CD4-positive, alpha-beta T cell treated with Interleukin-4 for 1 hour (primary cell): ENCODE measurements at places on chromosomes 2 and 18.
A peak's percentile ranks its signal among the peaks of the same experiment; 100 is the strongest.

- DNase-seq = no peak
Observed at GRCh38 chr2:20803226-20803682, 19.6 kb downstream of the LDAH start.

DNA sequence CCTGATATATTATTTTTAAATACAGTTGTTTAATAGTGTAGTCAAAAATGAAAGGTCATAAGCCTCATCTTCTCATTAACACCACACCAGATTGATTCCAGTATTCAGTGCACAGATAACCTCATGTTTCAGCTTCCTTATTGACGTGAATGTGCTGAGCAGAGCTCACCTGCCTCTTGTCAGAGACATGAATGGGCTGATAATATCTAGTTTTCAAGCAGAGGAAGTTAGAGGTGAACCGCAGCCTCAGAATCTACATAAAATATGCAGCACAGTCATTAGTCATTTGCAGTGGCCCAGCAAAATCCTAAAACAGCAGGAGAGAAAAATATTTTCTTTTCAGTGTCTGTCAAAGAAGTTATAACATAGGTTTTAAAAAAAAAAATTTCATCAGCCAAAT lies 216.2 kb downstream of the GBX2 start:
- DNase-seq = no peak

DNA sequence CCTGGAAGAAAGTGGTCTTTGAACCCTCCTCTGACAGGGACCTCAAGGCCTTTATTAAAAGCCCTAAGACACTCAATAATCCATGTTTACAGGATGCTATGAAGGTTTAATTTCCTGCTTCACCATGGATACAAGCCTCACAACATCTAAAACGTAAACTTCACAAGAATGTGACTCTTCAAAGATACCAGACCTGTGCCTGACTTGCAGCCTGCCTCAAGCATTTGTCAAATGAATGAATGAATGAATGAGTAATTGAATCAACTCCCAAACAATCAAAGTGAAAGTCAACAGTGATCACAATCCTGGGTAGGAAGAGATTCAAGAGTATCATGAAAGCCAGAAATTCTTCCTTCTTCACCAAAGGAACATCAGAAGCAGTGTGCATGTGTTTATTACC lies 30.4 kb downstream of the KLF7 start:
- peak; percentile 60 for DNase-seq

GRCh38 chr2:212922701-212923100 lies 228.7 kb downstream of the IKZF2 start:
- DNase-seq = no peak

GRCh38 chr2:170812710-170813600 lies 3.7 kb upstream of the GAD1 start:
- DNase-seq = peak; percentile 65
